ENCODE measurements at places on chromosomes 7 and 10.

- DNase-seq: no peak
Measured at GRCh38 chr7:2123360-2123759, 109.4 kb downstream of the MAD1L1 start.

GRCh38 chr10:121952226-121952625 lies 22.8 kb downstream of the NSMCE4A start:
- no peak for DNase-seq

GRCh38 chr7:2201686-2202360 lies 30.9 kb downstream of the MAD1L1 start:
- no peak for DNase-seq

DNA sequence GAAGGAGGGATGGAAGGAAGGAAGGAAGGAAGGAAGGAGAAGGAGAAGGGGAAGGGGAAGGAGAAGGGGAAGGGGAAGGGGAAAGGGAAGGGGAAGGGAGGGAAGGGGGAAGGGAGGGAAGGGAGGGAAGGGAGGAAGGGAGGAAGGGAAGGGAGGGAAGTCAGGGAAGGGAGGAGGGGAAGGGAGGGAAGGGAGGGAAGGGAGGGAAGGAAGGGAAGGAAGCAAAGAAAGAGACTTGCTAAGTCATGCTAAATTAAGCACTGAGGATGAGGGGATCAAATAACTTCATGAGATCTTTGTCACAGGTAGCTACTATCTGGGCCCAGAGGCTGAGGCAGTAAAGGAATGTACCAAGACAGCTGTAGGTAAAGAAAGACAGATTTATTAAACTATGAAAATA lies 116.4 kb downstream of the TRIL start:
- no peak for DNase-seq

GRCh38 chr7:40986351-40986873 lies 716.5 kb downstream of the INHBA start:
- DNase-seq: no peak

DNA sequence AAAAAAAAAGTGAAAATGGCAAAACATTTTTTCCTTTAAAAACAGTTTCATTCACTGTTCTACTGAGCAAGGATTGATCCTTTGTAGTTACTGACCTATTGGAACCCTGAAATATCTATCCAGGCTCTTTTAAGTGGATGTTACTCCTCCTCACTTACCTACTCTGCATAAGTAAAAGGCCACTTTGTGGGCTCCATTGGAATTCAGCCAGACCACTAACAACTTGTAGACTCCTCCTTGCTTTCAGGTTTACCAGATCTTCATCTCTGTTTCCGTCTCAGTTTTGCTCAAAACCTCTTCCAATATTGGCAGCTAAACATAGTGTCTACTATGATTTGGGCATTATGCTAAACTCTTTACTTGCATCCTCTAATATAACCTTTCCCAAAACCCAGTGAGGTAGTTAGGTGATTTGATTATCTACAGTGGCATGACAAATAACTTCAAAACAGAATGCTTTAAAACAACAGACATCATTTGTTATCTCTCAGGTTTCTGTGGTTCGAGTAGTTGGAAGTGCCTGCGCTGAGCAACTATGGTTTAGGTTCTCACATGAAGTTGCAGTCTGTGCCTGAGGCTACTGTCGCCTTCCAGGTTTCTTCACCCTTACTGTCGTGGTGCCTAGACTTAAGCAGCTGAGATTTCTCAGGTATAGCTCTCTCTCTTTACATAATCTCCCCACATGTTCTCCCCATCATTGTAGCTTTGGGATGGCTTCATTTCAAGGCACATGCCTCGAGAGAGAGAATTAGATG lies 698.2 kb downstream of the REEP3 start:
- no peak for DNase-seq

DNA sequence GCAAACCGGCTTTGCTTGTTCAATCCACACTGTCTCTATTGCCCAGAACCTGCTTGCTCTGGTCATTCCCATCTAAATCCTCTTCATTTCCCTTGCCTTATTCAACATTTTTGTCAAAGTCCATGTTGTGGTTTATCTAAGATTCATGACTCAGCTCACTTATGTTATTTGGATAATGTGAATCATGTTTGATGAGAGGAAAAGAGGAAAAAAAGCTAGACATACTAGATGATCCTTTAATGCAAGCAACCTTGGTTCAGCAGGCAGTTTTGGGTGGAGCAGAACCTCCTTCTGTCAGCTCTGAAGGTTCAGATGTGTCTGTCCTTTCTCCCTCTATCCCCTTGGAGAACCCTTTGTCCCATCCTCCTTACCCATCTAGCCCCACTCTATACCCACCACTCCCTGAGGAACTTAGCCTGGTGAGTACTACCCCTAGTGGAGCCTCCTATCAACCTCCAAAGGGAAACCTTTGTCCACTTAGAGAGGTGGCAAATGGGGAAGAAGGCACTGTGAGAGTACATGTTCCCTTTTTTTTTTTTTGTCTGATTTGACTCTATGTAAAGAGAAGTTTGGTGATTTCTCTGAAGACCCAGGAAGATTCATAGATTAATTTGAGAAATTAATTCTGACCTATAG lies 2.1 kb upstream of the SAMD9L start:
- DNase-seq: no peak

DNA sequence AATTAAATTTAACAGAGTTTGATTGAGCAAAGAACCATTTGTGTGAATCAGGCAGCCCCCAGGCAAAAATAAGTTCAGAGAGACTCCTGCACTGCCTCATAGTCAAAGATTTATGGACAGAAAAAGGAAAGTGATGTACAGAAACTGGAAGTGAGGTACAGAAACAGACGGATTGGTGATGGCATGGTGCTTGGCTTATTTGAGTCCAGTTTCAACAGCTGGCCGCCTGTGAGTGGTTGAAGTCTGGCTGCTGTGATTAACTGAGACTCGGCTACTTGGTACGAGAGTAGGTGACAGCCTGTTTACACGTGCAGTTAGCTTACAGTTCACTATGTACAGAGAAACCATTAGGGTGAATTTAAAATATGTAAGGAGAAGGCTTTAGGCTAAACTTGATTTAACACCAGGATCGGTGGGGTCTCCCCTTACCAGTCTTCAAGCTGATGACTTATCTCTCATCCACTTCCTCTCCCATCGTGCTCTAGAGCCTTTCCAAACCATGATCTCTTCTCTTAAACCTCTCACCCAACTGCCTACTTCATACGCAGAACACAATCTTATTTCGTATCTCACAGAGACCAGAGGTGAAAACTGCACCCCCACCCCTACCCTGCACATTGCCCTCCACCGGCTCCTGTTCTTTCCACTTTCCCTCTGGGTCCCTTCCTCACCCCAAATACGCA lies 5.0 kb upstream of the MSMB start:
- no peak for DNase-seq

DNA sequence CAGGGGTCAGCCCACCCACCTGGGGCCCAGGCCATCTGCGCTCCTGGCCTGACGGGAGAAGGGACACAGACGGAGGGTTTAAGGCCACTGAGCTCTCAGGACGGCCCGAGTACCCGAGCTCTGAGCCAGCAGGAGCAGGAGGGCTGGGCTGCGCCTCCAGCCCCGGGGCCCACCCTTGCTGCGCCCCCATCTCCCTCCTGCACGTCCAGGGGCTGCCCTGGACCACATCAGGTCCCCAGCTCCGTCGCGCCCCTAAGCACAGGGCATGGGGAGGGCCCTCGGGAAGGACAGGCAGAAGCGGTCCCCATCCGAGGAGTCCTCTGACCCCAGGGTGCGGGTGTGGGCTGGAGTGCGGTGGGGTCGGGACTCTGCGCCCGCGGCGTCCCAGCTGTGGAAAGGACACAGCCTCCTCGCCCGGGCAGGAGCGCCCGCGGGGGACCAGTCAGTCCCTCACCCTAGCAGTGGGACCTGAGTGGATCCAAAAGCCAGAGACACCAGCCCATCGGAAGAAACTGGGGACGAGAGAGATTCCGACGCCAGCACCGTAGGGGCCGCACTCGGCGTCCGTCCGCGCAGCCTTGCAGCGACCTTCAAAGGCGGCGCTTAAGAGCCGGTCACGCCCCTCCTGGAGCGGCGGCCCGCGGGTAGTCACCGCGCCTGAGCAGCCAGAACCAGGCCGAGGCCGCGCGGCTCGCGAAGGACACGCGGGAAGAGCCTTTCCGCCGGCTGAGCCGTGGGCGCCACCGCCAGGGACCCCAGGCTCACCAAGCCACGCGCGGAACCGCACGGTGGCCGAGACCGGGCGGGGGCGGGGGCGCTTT lies 15.9 kb downstream of the CAMK2B start:
- no peak for DNase-seq

All from activated naive CD8-positive, alpha-beta T cell treated with anti-CD3 and anti-CD28 coated beads, Interleukin-2, amount 50 U/mL, for 16 hours (primary cell).